Fibroblast of skin of abdomen (primary cell): ENCODE measurements at places on chromosomes 6 and 20.

- no peak for DNase-seq
Observed at GRCh38 chr20:46599227-46599987, 49.0 kb upstream of the OCSTAMP start.

- no peak for DNase-seq
Observed at GRCh38 chr6:31308050-31308844, 36.4 kb upstream of the HLA-C start.

DNA sequence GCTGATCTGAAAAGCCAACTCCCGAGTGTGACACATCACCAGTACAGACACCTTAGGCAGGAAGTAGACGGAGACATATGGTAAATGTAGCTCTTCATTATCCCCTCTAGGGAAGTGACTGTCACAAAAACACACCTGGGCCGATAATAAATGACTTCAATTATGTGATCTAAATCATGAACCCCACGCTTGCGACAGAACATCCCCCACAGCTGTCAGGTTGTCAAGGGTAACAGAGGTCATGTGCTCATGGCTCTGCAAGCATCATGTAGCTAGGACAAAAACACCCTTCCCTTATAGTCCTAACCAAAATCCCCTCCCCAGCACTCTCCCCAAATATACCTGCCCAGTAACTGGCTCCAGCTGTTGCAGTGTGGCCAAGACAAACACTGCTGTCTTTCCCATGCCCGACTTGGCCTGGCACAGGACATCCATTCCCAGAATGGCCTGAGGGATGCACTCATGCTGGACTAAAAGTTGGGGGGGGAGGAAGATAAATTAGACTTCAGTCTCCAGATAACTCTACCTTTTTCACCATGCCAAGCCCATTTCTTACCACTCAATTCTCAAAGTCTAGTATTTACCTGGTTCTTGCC, 2.9 kb downstream of the DDX39B start:
- DNase-seq: no peak

DNA sequence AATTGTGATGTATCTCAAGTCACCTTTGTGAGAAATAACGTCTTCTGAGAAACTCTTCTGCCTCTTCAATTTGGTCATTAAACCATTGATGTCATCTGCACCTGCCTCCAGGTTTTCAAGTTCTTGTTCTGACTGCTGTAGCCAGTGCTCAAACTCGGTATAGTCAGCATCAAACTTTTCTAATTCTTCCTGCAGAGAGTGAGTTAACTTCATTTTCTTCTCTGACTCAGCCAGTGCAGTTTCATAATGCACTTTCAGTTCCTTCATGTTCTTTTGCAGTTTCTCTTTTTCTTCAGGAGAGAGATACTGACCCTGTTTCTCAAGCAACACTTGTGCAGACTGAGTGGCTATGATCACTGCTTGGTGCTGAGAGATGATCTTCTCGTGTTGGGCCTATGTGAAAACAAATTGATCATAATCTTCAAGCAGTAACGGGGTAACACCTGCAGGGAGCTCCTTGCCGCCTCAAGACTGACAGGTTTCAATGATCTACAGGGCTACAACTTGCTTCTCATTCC, 48.8 kb downstream of the DST start:
- no peak for DNase-seq

DNA sequence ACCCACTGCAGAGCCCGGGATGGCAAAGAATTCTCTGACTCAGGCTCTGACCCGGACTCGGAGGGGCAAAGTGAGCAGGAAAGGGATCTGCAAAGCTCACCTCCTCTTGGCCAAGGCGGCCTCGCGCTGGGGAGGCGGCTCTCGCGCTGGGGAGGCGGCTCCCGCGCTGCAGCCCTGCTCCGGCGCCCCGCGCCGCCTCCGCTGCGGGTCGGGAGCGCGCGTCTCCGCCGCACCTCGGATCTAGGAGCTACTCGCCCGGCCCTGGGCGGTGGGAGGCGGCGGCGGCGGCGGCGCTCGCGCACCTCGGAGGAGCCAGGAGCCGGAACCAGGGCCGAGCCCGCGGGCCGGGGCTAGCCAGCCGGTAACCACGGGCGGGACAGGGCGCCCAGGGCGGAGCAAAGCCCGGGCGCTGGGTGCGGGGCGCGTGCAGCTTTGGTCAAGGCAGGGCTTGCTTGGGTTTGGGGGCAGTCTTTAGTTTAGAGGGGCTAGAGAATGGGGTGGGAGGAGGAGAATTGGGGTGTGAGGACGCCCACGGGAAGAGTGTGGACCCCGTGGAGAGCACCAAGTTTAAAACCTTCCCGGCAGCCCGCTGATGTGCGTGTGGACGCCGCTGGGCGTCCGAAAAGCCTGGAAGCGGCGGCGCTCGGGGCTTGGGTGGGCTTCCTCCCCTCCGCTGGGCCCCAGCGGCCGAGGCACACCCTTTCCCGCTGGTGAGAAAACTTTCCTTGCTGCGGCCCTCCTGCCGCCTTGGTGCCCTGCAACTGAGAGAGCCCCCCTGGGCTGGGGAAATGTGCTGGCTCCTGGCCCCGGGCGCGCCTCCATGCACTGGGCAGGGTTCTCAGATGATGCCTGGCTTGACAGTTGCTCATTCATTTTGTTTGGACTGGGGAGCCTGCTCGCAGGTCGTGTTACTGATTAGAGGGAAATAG, at the start of gene MRAP2:
Gene MRAP2, plus strand, starts transcription at position 250 of the 929 bp plus-strand sequence. CDS start 21,547 bp downstream, outside the sequence.
- DNase-seq: peak; percentile 13

DNA sequence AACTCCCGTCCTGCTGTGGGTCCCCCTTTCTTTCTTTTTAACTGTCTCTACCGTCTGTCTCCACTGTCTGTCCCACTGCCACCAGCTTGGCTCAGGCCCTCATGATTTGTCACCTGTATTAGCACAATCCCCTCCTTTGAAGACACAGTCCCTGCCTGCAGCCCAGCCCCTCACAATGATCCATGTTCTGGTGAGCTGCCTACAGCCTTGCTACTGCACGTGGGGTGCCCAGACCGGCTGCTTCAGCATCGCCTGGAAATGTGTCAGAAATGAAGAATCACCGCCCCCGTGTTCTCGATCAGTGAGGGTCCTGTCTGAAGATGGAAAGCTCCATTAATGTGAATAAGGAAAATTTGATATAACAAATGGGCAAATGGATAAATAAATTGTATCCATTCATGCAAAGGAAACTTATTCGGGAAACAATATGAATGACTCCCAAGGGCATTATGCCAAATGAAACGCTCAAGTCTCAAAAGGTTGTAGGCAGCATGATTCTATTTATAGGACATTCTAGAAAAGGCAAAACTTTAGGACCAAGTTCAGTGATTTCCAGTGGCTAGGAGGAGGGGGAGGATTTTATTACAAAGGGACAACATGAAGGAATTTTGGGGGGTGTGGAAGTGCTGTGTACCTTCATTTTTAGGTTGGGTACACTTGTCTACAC, 59.4 kb upstream of the CD83 start:
- no peak for DNase-seq

DNA sequence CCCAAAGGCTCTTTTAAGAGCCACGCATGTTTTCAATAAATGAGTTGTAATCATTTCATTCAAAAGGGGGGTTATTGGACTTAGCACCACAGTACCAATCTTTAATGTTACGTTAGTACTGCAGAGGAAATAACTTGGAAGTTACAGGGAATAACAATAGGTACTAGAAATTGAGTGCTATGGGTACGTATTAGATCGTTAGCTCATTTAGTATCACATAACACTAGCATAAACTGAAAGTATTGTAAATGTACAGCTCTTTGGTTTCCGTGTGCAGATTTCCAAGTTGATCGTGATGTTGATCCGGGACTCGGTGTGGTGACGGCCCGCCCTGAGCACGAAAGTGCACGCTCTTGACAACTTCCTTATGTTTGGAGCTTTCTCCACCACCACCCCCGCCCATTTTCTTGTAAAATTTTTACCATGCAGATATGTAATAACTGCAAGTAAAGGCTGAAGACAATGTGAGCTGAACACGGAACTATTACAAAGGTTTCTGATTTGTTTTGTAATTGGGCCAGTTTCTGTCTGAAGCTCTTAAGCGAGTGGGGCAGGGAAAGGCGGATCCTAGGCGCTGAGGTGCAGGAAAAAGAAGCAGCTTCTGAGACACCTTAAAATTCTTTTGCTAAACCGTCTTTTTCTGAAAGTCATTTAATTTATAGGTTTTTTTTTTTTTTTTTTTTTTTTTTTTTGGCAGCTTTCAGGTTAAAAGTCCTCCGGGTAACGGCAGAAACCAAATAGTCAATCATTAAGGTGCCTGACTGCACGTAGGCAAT, 71.5 kb downstream of the HFE start:
- DNase-seq: no peak

DNA sequence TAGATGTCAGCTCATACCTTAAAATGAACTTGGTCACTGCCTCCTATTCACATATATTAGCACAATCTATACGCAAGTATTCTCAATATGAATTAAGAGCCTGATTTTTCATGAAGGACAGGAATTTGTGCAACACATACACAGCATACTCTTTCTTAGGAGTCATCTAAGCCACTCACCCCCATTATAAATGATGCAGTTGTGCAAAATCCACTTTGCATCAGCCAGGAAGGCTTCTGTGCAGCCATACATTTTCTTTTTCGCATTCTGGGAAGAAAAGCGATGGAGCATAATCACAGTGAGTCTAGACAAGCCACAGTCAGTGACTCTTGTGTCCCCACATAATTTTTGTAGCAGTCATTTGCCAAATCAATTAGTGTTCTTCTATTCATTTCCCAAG, 66.5 kb downstream of the ZMYND8 start:
- peak; percentile 33 for DNase-seq

DNA sequence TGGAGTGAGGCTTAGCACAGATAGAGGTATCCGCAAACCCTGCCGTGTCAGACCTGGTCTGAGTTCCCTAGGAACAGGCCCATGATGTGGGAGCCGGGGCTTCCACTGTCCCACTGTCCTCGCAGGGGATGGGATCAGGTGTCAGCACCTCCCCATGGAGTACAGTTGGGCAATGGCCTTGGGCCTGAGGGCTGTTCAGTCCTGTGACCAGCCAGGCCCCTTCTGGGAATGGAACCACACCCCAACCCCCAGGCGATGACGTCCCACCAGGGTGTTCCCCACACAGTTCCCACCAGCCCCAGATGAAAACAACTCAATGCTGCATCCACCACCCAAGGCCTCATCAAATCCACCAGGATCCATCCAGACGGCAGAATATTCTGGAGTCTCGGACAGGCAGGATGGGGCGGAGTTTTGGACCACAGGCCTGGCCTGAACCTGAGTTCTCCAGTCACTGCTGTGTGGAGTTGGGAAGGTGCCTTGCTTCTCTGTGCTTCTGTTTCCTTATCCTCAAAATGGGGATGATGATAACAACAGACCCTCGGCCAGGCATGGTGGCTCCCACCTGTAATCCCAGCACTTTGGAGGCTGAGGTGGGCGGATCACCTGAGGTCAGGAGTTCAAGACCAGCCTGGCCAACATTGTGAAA, 62.2 kb downstream of the UBE2V1 start:
- DNase-seq: no peak

DNA sequence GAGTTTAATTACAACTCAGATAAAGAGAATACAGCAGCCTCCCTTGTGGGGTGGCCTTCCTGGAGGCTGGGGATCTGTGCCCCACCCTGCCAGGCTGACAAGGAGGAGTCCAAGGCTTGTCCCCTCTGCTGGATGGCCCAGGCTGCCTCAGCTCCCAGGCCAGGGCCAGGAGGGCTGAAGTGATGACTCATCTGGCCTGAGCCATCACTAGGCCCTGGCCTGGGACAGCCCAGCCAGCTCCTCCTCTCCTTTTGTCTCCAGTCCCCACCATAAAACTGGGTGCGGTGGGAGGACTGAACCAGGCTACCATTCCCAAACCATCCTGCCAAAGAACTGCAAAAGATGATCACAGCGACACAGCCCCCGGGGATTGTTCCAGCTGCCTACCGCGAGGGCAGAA, 15.0 kb downstream of the GRM4 start:
- no peak for DNase-seq

DNA sequence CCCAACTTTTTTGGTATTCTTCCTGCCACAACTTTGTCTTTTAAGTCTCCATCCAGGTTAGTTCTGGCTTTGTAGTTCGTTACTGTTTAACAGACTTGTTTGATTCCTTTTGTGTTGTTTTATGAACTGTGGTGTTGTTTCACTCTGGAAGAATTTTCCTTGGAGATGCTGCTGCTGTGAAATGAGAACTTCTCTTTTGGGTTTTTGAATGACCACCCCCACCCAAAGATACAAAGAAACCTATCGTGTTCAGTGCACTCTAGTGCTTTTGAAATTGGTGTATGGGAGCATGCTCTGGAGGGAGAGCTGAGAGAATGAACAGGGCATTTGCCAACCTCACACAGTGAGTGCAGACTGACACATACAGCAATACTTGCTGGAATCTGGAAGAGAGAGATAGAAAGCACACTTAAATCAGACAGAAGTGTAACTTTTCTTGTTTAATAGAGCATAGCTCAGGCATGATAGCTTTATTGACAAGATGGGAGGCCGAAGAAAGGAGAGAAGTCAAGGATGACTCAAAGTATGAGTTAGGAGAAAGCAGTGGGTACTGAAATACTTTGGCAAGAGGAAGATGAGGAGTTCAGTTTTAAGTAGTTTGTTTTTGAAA, 293.1 kb downstream of the SOX4 start:
- peak; percentile 72 for DNase-seq

- DNase-seq: no peak
Observed at GRCh38 chr6:125748406-125749172, 843 bp upstream of the HEY2 start.

GRCh38 chr6:80174900-80175572, 68.6 kb downstream of the BCKDHB start:
- peak; percentile 86 for DNase-seq
